Dermis microvascular lymphatic vessel endothelial cell (primary cell): ENCODE measurements at places on chromosomes 4 and X.

GRCh38 chr4:108849611-108850168 is 86.8 kb upstream of the ETNPPL start:
- DNase-seq = no peak

DNA sequence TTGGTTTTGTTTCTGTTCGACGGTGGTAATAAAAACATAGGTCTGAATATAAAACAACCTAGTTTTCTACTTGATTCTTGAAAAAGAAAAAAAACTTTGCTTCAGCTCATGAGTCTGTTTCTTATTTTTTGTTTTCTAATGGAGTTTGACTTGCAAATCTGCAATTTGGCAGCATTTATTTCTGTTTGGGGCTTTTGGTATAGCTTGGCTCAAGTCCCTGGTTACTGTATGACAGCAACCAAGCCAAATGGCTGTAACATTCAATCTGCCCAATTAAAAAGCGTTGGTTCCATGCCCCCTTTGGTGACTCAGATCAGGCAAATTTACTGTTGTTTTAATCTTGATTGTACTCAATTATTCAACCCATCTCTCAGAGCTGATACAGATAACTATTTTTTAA is 263.4 kb downstream of the GRIA3 start:
- no peak for DNase-seq

DNA sequence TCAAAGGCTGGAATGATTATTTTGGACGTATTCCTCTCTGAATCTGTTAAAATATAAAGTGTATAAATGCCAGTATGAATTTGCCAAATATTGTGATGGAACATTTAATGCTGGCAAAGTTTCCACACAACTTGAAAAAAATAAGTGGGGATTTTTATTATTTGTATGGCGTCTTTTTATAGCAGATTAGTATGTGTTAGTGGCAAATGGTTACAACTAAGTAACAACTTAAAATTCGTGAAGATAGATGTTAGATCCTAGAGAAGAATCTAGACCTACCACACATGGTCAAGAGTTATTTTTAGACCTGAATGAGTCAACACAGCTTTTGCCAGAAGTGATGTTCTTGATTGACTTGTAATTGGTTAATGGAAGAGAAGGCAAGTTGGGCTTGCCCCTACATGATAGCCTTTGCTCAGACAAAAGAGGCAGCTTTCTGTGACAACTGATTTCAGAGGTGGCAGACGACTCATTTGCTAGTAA is 4.8 kb downstream of the CPE start:
- no peak for DNase-seq

- no peak for DNase-seq
Observed at GRCh38 chr4:7411896-7412553, 22.7 kb downstream of the PSAPL1 start.

DNA sequence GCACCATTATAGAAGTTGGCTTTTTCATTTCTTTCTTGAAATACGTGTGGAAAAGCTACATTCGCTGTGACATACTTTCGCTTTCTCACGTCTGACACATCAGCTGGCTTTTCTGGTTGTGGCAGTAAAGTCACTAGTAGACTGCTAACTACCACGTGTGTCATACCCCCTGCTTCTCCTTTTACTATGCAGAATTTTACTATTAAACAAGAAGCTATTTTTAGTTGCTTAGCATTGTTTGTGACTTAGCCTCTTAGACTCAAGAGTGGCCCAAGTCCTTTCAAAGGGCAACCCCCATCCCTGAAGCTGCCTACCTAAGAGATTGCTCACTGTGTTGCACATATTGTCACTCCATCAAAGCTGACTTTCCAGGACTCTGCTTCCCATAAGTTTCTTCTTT is 2.1 kb upstream of the IL2 start:
- peak; percentile 5 for DNase-seq

GRCh38 chrX:16953606-16954211 is 7.3 kb downstream of the REPS2 start:
- DNase-seq = no peak

GRCh38 chrX:118566359-118566758 is 70.7 kb downstream of the DOCK11 start:
- no peak for DNase-seq

DNA sequence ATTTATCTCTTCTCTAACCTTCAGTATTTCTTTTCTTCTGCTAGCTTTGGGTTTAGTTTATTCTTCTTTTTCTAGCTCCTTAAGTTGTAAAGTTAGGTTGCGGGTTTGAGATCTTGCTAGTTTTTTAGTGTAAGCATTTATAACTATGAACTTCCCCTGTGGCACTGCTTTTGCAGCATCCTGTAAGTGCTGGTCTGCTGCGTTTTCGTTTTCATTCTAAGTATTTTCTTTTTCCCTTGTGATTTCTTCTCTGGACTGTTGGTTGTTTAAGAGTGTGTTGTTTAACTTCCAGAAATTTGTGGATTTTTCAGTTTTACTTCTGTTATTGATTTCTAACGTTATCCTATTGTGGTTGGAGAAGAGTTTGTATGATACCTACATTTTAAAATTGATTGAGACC is 11.0 kb upstream of the CTBP1 start:
- no peak for DNase-seq

DNA sequence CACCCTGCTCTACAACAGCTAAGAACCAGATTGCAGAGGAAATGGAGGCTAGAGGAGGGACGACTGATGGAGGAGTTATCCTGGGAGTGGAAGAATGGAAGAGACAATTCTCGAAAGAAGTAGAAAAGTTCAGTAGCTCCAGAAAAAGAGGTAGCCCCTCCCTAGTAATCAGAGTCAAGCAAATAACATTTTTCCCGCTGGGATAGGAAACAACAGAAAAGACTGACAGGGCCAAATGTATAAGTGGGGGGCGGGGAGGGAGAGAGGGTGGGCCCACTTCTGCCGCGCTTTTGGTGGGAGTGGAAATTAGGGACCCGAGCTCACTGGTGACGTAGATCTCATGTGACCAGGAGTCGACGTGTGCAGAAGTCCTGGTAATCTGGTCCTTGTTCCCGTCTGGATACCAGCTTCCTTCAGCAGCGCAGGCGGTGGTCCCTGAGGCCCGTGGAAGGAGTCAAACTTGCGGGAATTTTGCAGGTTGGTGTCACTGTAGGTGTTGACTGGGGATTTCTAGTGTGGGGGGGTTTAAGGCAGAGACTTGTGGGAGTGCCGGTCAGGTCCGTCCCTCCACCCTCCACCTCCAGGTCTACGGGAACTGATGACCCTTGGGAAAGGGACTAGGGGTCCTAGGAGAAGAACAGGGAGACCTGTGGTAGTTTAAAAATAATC is at the start of gene TCEAL9:
Gene TCEAL9, plus strand, starts transcription at position 377 of the 669 bp plus-strand sequence. CDS start 1,179 bp downstream, outside the sequence.
- DNase-seq = peak; percentile 88

DNA sequence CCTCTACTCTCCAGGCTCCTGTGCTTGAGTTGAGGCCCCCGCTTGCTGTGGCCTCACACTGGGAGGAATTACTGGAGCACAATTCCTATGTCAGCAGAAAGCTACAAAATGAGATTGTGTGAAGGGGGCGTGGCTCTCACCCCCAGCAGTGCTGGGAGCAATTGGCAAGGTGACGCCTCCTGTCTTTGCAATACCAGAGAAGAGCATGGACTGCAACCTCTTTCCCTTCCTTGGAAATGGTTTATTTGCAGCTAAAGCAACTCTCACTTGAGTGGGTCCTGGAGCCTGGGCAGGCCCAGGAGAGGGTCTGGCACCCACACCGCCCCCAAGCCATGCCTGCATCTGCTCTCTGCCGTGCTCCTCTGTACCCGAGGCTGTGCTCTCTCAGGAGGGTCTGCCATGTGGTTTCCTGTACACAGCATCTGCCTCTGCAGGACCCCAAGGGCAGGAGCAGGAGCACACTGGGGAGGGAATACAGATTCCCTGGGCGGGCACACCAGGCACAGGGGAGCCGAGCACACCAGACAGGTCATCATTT is 32.9 kb upstream of the HGFAC start:
- no peak for DNase-seq
